ENCODE measurements at places on chromosomes 11 and 22.

- DNase-seq, result no peak
These were observed 19.5 kb upstream of the TESMIN start for GRCh38 chr11:68770781-68771180.

GRCh38 chr11:2432171-2432621, 12.1 kb downstream of the TRPM5 start:
- DNase-seq, result no peak

- DNase-seq, result no peak
These were observed 44.4 kb upstream of the ANO1 start for GRCh38 chr11:70033711-70034070.

DNA sequence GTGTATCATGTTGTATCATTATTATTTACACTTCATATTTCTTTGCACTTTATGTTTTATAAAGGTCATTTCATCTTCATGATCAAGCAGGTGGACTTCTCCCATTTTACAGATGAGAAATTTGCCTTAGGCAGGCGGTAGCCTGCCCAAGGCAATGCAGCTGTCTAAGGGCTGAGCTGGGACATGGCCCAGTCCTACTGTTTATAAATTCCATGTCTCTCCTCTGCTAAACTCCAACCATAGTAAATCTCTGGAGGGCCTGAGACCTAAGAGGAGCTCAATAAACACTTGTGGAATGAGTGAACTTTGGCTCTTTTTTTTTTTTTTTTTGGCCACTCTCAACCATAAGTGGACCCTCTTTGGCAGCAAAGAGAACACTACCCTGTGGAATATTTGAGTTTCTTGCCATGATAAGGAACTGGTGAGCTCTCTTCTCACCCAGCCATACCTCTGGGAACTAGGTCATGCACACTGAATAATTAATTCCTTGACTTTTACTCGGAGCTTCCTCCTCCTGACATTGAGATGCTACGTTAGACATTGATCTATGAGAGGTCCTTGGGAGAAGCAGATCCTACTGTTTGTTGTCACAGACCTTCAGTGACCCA, 29.9 kb downstream of the MICAL2 start:
- no peak for DNase-seq

- no peak for DNase-seq
These were observed 44.0 kb downstream of the FDX1 start for GRCh38 chr11:110473706-110474105.

GRCh38 chr22:49525801-49526535, 301.7 kb downstream of the BRD1 start:
- DNase-seq, result no peak

- no peak for DNase-seq
These were observed 16.1 kb downstream of the TRIM22 start for GRCh38 chr11:5705688-5706087.

DNA sequence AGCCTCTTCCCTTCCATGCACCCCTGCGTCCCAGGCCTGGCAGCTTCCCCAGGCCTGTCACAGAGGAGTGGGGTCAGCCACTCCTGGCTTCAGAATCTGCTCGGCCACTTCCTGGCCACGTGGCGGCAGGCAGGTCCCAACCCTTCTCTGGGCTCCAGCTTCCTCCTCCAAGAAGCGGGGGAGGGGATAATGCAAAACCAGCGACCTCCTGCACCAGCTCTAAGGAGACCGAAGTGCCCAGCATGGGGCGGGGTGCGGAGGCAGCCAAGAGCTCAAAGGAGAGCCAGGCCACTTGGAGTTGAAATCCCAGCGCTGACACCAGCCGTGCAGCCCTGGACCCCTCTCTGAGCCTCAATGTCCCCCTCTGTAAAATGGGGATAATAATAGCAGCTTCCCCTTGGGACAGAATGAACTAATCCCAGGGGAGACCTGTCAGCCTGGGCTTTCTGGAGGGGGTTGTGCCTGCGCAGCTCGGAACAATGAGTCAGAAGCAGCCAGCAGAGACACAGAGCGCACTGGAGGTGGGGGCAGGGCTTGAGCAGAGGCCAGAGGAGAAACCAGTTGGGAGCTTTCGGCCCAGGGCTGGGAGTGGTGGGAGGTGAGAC, 22.8 kb upstream of the PICK1 start:
- DNase-seq, result no peak

- no peak for DNase-seq
These were observed 65.5 kb downstream of the C11orf91 start for GRCh38 chr11:33635161-33635560.

DNA sequence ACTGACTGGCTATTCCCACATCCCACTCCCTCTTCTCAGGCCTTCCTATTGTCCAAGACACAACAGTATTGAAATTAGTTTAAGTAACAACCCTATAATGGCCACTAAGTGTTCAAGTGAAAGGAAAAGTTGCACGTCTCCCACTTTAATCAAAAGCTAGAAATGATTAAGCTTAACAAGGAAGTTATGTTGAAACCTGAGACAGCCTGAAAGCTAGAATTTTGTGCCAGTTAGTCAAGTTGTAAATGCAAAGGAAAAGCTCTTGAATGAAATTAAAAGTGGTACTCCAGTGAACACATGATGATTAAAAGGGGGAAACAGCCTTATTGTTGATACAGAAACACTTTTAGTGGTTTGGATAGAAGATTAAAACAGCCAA, 332.7 kb downstream of the CASP12 start:
- DNase-seq, result no peak

- peak; percentile 81 for DNase-seq
These were observed 70.8 kb upstream of the NARS2 start for GRCh38 chr11:78645226-78646202.

DNA sequence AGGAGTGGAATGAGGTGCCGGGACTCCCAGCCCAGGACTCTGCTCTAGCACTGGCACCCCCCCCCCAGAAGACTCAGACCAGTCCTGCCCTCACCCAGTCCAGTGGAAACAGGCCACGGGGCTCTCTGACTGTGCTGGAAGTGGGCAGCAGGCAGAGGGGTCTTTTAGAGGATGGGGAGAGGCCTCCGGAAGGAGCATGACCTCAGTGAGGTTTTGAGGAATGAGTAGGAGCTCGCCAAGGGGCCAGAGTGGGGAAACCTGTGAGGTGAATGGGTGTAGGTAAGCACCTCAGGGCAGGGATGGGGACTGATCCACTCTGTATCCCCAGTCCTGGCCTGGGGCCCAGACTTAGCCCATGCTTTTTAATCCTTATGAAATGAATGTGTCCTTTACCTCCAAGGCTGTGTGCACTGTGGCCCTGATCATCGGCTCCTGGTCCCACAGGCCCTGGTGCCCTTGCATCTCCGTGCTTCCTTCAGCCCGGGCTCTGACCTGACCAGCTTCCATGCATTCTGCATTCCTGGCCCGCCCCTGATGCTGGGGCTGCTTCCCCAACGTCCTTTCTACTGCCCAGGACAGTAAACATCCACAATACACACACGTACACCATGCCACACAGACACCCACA, 24.4 kb upstream of the RFPL3 start:
- no peak for DNase-seq

DNA sequence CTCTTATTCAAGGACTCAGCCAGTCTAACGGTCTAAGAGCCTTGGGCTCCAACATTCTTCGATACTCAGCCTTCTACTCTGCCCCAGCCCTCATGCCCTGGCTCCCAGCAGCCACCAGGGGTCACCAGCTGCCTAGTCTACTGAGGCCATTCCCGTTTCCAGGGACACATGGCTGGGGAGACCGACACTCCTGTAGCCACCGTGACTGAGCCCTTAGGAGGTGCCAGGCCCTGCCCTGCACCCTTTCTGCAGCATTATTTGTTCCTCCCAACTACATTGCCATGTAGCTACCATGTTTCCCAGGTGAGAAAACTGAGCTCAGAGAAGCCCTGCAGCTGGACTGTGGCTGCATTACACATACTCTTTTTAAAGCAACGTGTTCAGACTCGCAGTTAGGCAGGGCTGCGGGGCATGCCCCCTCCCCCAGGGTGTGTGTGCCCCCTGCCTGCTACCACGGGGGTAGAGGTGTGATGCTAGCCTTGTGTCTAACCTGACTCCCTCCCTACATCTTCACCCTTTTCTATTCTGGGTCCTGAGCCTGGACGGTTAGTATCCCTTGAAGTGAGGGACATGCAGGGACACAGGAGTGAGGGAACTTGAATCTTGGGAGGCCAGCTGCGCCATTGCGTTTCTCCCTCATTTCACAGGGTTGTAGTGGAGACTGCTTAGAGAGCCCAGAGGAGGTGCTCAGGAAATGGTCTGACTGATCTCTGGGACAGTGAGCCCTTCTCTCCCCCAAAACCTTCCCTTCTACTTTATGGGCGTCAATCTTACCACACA, 17.5 kb downstream of the ATG16L2 start:
- peak; percentile 80 for DNase-seq

DNA sequence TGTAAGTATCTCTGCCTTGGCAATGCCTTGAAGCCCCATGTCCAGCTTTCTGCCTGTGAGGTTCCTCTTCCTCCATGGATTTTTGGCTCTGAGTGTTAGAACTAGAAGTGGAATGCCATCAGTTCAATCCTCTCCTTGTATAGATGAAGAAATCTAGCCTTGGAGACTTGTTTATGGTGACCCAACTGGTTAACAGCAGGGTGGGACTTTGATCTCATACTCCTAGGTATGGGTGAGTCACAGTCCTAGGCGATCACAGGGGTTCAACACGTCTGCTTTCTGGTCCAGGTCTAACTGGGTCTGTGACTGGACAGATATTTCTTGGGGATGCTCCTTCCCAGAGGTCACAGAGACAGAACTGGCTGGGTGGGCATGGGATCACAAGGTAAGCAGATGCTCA, 9.2 kb upstream of the MTFP1 start:
- DNase-seq, result no peak

- DNase-seq, result peak; percentile 69
These were observed 91.0 kb downstream of the TMPRSS5 start for GRCh38 chr11:113615098-113615497.

GRCh38 chr11:121426476-121427399, 25.4 kb upstream of the SORL1 start:
- peak; percentile 57 for DNase-seq

- DNase-seq, result no peak
These were observed 79.0 kb downstream of the LARGE2 start for GRCh38 chr11:46001448-46001914.

GRCh38 chr22:43901976-43902643, 10.3 kb upstream of the PNPLA5 start:
- no peak for DNase-seq

GRCh38 chr11:68372114-68372513, 59.7 kb downstream of the LRP5 start:
- no peak for DNase-seq

- no peak for DNase-seq
These were observed at the start of gene CRYAB for GRCh38 chr11:111911563-111912401. Gene CRYAB, minus strand, starts transcription at chr11:111911770. Its CDS starts 46 bp downstream, at chr11:111911724.

DNA sequence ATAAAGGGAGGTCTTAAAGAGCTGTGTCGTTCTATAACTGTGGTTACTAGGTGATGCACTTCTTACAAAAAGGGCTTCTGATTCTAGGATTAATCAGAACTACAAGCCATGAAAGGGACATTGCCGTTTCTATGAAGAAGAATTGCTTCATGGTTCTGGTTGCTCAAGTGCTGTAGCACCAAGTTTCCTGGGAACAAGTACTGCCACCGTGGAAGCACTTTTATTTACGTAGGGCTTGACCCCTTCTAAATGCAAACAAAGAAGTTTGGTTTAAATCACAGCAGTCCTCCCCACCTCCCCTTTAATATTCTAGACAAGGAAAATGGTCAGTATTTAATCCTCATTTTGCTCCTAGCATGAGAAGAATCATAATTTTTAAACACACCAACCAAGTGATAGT, 9.8 kb downstream of the YAP1 start:
- no peak for DNase-seq

- peak; percentile 45 for DNase-seq
These were observed 711 bp downstream of the FDX1 start for GRCh38 chr11:110430267-110431050.

GRCh38 chr11:46333394-46333947, 13.8 kb upstream of the DGKZ start:
- peak; percentile 4 for DNase-seq

DNA sequence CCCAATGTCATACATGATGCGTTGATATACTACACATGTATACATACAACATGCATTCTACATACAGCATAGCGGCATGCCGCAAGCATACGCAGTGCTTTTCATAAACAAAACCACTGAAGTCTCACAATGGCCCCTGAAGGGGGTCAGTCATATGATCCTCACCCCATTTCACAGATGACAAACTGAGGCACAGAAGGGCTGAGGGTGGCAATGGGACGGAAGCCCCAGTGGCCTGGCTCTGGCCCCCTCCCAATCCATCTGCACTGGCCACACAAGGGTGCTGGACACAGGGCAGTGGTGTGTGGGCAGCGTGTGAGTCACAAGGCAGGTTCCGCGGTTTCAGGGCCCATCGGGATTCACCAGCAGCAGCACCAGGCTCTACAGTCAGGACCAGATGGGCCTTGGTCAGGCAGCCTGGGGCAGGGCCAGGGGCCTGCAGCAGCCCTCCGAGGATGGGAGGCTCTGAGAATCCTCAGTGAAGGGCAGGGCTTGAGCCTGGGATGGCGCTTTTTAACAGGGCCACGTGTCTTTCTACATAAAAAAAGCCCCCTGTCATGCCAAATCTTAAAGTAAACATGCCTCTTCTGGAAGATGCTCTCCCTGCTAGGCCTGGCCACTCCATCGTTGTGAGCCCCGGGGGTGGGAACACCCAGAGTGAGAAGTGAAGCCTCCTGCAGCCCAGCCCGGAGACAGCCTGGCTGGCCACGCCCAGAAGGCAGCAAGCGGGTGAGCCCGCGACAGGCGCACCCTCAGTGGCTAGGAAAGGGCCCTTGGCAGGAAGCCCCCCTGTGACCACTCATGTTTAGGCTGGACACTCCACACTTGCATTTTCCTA, 206.5 kb downstream of the CTTN start:
- DNase-seq, result no peak

DNA sequence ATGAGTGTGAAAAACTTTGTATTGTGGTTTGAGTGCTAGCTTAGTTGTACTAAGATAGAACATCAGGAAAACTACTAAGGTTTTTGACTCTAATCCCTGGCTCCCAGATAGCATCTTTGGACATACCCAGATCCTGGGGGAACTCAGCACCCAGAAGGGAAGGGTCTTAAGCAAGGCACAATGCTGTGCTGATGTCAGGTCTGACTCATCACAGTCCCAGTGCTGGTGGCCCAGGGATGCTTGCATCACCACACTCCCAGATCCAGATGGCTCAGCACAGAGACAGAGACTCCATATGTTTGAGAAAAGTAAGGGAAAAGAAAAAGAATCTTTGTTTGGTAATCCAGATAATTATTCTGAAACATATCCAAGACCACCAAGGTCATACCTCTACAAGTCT, 18.3 kb upstream of the OR56A3 start:
- DNase-seq, result no peak

DNA sequence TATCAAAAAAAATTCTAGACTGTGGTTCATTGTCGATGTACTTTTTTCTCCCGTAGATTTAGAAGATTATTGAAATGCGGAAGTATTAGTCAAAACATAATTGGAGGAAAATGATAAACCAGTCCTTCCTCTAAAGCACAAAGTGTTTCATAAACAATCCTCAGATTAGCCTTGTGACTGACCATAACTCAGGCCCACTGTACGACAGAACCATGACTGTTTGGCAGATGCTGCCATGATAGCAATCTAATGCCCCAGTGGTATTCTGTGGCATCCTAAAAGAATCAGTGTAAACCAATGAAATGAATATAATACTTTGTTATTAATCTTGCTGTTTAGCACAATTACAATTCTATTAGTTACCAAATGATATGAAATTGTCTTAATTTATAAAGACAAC, 127.0 kb upstream of the CTSC start:
- DNase-seq, result no peak

- DNase-seq, result no peak
These were observed 67.3 kb upstream of the CREB3L1 start for GRCh38 chr11:46210133-46210636.

Data from NCI-H774 (cell line).